CD4-positive, alpha-beta T cell treated with Interferon alpha-2 for 1 hour (primary cell): ENCODE measurements at places on chromosomes 3 and 15.

- no peak for DNase-seq
These were observed 227.5 kb upstream of the COL8A1 start for GRCh38 chr3:99410789-99411311.

DNA sequence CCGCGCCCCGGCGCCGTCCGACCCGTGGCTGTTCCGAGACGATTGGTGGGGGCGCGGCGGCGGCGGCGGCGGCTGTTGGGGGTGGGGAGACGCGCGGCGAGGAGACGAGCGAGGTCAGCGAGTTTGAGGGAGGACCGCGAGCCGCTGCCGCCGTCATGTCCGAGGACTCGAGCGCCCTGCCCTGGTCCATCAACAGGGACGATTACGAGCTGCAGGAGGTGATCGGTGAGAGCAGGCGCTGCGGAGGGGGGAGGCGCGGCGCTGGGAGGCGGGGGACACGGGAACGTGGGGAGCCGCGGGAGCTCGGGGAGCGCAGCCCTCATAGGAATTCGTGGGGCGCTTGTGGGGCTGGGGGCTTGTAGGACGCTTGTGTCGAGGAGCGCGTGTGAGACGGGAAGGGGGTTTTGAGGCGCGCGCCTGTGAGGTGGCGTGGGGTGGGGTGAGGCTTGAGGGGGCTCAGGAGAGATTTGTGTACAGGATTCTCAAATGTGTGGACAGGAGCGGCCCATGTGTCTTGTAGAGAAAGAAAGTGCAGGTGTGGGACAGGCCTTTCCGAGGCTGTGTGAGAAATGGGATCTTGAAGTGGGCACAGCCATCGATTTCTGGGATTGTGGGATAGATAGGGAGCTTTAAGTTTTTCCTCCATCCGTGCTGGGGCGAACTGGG, 518 bp downstream of the OXSR1 start:
- no peak for DNase-seq

DNA sequence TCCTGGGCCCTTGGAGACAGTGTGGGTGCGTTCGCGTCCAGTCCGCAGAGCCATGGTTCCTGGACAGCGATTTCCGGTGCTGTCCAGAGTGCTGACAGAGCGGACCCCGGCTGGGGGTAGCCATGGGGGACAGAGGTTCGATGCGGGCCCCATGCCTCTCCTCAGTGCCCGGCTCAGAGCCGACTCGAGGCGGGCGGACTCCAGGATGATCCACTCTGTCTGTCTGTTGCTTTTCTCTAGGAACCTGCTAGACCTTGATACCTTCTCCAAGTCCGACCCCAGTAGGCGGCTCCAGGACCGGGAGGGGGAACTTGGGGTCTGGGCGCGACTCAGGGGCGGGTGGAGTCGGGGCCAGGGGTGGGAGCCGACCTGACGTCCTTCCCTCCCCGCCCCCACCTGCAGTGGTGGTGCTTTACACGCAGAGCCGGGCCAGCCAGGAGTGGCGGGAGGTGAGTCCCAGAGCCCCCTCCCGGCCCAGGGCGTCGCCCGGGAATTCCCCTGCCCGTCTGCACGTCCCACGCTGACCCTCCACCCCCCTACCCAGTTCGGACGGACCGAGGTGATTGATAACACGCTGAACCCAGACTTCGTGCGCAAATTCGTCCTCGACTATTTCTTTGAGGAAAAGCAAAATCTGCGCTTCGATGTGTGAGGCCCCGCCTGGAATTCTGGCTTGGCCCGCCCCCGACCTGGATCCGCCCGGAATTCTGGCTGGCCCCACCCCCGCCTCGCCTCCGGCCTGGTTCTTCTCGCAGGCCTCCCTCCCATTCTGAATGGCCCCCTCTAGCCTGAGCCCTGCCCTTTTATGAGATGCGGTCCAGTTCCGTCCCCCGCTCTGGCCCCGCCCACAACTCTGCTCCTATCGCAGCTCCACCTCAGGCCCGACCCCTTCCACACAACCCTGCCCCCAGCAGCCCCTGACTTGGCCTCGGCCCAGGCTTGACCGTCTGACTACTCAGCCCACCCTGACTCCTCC, 1.0 kb downstream of the CPNE9 start:
- DNase-seq, result no peak

GRCh38 chr15:51367322-51367976, 26.0 kb downstream of the GLDN start:
- DNase-seq, result no peak

GRCh38 chr15:63350178-63350621, 31.4 kb downstream of the CA12 start:
- DNase-seq, result no peak

- DNase-seq, result no peak
These were observed 34.7 kb downstream of the MYO5A start for GRCh38 chr15:52493968-52494367.

GRCh38 chr3:24088782-24089181, 143.7 kb downstream of the NR1D2 start:
- no peak for DNase-seq

DNA sequence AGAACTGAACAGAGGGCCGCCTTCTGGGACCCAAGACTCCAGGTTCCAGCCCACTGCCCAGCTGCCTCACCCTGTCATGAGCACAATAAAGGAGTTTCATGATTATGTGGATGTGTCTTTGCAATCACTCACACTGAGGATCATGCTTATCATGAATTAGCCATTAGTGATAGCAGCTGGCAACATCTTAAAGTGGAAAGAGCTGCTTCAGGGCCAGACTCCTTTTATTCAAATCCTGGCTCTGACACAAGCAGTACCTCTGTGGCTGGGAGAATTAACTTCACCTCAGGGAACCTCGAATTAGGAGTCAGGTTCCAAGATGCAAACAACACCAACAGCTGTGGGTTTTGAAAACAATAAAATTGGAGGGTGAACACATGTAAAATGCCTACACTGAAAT, 6.6 kb upstream of the SCAP start:
- DNase-seq, result no peak

DNA sequence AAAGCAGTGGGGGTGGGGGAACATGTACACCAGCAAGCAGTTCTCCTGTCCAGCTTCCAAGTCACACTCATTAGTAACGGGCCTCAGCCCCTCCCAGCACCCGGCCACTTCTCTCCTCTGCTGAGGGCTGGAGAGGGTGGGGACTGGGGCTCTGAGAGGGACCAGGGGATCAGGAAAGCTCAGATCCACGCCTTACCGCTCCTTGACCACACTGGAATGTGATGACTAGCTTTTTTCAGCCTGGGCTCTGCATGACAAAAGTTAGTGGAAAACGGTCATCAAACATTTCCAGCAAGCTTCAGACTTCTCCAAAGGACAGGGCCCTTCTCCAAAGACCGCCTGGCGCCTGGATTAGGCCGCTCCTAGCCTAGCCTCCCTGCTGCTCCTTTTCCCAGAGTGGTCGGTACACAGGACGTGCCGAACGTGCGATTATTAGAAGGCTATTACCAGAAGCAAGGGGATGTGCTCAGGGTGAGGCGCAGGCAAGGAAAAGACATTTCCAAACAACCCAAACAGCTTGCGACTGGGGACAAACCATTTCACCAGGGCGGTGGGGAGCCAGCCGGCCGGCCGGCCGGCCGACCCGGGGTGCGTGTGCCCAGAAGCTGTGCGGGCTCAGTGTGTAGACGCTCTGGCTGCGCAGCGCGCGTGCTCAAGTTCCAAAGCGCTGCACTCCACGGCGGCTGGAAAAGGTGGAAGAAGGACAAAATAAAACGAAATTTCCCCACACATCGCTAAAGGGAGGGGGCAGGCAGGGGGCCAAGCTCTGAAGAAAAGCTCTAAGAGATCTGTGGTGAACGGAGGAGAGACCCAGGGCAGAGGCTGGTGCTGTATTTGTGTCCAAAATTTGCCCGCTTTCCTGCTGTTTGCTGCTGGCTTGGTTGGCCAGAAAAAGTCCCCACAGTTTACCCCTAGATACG, 51.0 kb upstream of the SSR3 start:
- no peak for DNase-seq

DNA sequence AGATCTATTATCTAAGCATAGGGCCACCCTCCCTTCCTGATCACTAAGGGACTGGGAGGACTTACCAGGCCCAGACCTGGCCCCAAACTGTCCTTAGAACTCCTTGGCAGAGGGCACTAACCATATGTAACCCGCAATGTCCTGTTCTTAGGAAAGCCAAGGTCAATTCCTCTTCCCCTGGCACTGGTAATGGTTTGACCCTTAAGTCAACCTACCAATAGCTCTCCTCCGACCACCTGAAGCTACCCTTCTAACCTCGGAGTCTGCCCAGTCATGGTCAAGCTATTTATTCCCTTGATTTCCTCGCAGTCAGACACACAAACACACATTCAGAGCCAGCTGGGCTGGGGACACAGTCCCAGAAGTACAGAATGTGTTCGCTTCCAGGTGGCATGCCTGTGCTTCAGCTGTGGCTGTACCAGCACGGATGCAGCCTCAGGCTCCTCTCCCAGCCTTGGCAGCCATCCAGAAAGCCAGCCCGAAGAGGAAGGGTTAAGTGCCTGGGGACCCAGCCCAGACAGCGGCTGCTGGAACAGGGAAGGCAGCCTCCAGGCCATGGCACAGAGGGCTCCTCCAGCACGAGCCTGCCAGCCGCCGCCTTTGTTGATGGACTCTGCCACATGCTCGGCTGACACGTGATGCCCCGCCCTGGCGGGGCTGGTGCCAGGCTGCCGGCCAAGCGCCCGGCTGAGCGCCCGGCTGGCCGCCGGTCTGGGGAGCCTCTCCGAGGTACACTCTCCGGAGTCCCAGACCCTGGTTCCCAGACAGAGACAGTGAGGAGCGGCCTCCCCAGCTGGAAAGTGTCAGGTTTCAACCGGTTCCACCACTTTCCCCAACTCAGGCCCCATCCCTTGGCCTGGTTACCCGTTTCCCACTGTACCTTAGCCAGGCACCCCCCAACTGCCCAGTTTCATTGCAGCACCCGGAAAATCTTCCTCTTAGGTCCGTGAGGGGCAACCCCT, 5.5 kb downstream of the BMF start:
- no peak for DNase-seq

GRCh38 chr3:70358978-70359580, 46.6 kb upstream of the MDFIC2 start:
- DNase-seq, result no peak

DNA sequence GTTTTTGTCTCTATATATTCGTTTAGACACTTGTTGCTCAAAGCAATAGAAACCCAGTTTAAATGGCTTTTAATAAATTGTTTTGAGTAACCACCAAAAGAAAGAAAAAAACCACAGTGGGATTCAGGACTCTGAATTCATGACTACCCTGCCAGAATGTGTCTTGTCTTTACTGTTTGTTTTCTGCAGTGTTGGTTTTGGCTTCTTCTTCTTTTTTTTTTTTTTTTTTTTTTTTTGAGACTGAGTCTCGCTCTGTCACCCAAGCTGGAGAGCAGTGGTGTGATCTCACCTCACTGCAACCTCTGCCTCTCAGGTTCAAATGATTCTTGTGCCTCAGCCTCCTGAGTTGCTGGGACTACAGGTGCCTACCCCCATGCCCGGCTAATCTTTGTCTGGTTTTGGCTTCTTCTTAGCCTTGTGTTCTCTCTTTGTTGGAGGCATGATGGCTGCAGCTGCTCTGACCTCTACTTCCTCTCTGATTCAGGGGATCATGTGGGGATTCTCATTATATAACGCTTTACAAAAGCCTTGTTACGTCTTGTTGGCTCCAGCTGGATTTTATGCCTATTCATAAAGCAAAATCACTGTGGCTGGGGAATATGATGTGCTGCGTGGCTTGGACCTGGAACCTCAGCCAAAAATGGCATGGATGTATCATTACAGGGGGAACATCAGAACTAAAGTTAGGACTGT, 54.0 kb downstream of the PLS1 start:
- DNase-seq, result no peak

- DNase-seq, result no peak
These were observed 3.3 kb downstream of the TRIM71 start for GRCh38 chr3:32820971-32821685.

- no peak for DNase-seq
These were observed 98.1 kb downstream of the TMCC1 start for GRCh38 chr3:129795186-129796010.

- no peak for DNase-seq
These were observed 2.1 kb downstream of the PLA2G4F start for GRCh38 chr15:42154212-42154941.

DNA sequence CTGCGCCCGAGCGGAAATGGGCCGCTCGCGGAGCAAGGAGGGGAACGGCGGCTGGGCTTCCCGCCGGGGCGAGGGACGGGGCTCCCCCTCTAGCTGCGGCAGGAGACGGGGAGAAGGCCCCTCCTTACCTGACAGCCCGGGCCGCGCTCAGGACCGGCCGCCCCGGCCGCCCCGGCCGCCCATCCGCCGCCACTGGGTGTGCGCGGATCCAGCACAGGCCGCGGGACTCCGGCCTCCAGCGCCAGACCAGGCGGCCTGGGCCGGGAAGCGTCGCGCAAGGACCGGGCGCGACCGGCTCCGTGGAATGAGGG, 296 bp downstream of the TPRA1 start:
- DNase-seq, result no peak

- peak; percentile 90 for DNase-seq
These were observed 748 bp downstream of the CCNL1 start for GRCh38 chr3:157159037-157159761.

- no peak for DNase-seq
These were observed 49.0 kb downstream of the SUCLG2 start for GRCh38 chr3:67605377-67605776.

DNA sequence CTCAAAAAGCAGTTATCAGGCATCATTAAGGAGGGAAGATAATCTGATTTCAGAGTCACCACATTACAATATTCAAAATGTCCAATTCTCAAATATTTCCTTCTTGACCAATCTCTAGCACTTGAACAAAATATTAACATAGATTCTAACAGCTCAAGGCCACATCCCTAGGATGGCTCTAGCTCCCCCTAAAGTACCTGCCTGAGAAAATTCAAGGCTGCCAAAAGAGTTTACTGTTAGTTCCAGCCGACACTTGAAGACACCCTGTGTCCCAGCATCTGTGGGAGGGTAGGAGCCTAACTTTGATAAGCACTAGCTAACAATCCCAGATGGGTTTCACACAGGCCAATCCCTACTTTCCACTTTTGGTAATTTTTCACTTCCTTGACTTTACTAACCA, 10.4 kb downstream of the NSMCE3 start:
- no peak for DNase-seq

DNA sequence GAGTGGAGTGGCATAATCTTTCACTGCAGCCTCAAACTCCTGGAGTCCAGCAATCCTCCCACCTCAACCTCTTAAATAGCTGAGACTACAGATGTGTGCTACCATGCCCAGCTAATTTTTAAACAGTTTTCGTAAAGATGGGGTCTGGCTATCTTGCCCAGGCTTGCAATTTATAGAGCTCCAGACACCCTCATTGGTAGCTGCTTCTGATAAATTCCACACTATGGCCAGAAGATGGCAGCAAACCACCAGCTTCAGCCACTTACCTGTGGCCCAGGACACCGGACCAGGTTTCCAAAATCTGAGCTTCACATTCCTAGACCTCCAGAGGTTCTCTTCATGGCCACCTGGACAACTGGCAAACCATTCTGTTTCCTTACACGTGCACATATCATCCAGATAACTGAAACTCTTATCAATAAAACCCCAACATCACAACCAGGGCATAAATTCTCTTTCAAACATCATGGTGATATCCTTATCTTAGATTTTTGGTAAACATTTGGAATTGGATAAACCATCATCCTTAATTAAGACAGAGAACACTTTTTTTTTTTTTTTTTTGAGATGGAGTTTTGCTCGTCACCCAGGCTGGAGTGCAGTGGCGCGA, 28.9 kb downstream of the FBXW12 start:
- peak; percentile 74 for DNase-seq

GRCh38 chr3:145170121-145170520, 990.9 kb downstream of the PLOD2 start:
- DNase-seq, result no peak

GRCh38 chr15:74339371-74339770, 28.1 kb downstream of the CYP11A1 start:
- DNase-seq, result no peak
